ENCODE measurements at places on chromosomes 7 and 10.

GRCh38 chr10:126734967-126735366 lies 64.5 kb upstream of the C10orf90 start:
- no peak for DNase-seq

GRCh38 chr7:32043688-32044087 lies 26.5 kb downstream of the PDE1C start:
- no peak for DNase-seq

- no peak for DNase-seq
Observed at GRCh38 chr7:155852426-155853301, 40.4 kb upstream of the SHH start.

- DNase-seq: no peak
Observed at GRCh38 chr7:107499731-107500130, 29.9 kb downstream of the GPR22 start.

DNA sequence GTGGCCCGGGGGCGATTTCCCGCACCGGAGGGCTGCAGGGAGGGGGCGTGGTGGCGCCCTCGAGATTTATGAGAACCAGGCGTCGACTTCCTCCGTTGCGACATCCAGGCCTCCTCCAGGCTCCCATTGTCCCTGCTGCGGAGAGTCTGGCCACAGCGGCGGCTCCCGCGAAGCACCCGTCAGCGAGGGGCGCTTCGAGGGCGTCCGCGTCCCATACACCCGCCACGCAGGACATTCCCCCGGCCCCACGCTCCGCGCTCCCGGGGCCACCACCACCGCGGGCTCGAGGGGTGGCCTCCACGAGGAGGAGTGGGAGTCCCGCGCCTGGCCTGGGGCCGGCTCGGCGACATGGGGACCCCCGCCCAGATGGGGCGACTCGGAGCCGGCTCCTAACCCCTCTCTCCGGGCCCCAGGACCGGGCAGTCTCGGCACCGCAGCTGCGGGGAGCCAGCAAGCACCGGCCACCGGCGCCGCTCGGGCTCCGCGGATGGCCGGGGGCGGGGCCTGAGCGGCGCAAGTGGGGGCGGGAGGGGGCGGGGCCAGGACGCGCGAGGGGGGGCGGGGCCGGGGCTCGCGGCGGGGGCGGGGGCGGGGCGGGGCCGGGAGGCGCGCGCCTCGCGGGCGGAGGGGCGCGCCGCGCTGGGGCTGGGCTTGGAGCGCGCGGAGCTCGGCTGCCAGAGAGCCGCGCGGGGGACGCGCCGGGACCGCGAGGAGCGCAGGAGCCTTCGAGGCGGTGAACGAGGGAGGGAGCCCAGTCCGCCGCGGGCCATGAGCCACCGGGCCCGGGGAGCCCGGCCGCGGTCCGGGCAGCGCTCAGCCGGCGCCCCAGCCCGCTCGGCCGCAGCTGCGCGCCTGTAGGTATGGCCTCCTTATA lies at the start of gene SH2B2:
SH2B2 (plus strand) TSS at position 632 of the 874 bp plus-strand sequence. CDS start 13,683 bp downstream, outside the sequence.
- DNase-seq: peak; percentile 48

DNA sequence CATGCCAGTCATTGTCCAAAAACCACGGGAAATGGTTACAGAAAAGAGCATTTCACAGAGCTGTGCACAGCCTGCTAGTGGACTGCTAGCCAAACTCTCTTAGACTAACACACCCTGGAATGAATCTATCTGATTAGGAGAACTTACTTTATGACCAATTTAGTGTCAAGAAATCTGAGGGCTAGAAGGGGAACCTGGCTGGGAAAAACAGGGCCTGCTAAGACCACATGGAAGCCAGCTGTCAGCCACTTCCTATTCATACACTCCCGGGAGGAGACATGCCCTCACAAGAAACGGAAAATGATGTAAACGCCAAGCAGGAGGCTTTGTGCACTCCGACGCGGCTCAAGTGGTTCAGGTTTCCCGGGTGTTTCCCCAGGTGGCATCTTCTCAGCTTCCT lies 54.8 kb downstream of the MPP7 start:
- peak; percentile 66 for DNase-seq

- no peak for DNase-seq
Observed at GRCh38 chr7:98483276-98483963, 82.5 kb upstream of the BAIAP2L1 start.

DNA sequence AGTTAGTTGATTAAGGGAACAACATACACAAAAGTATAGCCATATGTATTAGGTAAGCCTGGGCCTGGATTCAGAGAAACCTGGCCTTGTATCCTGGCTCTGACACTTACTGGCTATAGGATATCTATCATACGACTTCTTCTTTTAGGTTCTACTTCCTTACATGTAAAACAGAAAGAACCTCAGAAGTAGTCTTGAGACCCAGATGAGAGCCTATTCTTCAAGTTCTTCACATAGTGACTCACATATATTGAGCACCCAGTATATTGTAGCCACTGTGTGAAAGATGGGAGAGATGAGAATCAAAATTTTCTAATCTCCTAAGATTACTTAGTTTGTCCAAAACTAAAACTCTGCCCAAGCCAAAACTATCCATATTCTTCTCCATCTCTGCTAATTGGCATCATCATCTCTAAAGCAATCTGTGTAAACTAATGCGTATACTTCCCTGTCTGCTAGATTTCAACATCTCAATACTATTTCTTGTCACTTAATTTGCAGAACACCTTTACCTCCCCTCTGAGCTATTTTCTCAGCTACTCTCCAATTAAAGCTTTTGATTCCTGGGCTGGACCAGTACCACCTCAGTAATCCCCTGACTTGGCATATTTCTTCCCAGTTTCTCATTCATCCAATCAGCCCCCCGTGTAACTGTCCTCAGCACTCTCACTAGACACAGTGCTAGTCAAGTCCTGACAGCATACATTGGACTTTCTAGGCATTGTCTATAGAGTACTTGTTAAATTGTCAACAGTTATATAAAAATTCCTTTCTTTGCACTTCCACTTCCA lies 53.5 kb upstream of the MET start:
- no peak for DNase-seq

- DNase-seq: no peak
Observed at GRCh38 chr10:27192284-27192683, 37.1 kb downstream of the MASTL start.

DNA sequence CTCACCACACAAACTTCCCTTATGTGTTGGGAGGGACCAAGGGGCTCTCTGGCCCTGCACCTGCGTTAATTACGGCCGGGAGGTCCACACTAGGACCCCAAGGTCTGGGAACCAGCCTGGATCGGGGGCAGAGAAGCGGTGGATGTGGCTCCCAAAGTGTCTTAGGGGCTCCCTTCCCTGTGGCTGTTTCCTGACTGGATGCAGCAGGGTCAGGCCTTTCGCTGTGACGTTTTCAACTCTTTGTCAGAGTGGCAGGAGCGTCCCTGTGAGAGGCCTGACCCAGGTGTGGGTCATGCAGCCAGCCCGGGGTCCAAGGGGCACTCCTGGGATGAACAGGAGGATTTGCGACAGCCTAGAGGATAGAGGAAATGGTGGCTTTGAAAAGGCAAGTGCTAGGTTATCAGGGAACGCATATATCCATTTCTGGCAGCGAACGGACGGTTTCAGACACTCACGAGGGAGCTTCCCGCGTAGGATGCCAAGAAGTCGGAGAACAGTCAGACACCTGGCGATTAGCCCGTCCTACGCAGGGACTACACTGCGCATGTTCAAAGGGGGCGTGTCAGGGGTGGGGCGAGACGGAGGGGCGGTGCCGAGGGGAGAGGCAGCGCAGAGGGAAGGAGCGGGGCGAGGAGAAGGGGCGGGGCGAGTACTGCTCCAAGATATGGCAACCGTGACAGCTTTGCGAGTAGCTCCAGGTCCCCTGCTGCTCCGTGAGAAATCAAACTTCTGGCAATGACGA lies 46.2 kb upstream of the ZNF716 start:
- DNase-seq: no peak

GRCh38 chr10:82914655-82915136 lies 1039.7 kb downstream of the NRG3 start:
- no peak for DNase-seq

DNA sequence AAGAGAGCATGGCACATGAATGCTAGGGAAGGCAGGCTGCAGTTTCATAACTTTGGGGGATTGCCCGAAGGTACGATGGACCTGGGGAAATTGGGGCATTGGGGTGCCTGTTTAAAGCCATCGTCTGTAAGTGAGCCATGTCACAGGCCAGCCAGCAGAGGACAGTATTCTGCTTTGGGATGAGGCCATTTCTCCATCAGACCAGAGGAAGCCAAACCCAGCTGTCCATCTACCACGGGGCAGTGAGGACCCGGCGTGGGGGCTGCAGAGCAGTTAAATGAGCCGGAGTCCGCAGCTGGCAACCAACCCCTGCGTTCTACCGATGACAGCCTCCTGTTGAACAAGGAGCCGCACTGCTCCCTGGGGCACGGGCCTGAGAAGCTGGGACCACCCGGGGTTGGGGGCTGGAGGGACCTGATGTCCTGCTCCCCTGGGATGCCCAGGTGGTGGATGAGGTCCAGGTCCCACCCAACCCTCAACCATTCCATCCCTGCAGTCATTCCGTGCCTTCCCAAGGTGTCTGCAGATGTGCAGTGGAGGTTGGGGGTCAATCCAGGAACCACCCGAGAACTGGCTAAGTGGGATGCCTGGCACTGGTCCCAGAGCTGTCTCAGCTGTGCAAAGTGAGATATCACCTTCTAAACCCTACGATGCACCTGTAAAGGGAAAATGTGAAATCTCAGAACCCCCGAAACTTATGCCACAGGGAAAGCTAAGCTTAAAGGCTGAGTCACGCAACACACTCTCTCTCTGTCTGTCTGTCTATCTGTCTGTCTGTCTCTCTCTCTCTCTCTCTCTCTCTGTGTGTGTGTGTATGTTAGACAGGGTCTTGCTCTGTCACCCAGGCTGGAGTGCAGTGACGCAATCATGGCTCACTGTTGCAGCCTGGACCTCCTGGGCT lies 12.1 kb upstream of the RHBDD2 start:
- DNase-seq: peak; percentile 41

DNA sequence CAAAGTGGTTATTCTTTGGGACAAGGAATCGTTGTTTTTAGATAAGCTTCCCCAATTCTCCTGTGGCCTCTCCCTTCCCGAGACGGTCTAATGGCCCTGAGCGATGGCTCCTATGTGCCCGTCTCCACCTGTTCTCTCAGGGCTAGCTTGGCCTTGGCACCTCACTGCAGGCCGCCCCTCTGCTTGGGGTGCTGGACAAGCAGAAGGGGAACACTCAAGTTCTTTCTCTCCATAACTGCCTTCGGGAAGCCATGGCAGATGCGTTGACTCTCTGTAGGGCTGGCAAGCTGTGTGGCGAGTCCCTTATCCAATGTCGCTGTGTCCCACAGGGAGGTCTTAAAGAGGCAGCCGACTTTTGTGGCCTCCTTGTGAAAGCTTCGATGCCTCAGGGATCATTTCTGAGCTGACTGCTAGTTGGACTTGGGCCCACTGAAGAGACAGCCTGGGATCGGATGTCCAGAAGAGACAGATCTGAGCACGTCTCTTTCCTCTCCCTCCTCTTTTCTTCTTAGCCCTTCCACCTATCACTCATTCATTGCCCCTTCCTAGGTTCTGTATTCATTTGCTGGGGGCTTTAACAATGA lies 70.8 kb downstream of the GRK5 start:
- no peak for DNase-seq
